ENCODE measurements at places on chromosomes 2 and 18.

DNA sequence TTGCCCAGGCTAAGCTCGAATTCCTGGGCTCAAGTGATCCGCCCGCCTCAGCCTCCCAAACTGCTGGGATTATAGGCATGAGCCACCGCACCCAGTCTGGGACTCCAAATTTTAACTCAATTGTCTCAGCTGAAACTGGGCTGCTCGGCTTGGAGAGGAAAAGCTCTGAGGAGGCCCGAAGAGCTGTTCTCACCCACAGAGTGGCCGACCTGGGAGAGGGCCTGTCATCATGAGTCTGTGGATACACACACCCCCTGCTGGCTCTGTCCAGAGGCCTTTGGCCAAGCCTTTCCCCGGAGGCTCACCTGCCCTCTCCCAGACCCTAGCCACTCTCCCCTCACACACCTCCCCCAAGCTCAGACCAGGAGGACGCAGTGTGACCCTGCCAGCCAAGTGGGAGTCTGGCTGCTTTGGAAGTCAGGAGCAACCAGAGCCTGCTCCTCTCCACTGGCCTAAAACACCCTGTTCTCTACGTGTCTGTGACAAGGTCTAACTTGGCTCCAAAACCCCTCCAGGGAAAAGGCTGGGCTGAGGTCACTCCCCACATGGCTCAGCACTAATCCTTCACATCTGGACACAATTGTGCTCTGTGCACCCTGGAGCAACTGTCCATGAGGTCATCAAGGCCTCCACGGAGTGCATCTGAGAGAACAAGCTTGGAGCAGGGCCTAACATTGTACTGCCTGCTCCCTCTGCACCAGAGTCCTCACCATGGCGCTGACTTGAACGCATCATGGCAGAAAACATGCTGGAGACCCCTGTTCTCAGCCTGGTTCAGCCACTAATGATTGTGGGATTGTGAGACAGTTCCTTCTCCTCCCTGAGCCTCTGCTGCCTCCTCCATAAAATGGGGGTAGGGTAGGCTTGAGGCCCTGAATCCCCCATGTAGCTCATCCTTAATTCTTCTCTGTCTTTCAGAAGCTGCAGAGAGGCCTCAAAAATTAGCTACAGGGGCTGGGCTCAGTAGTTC lies 49.9 kb upstream of the RAB6C start:
- DNase-seq: no peak

DNA sequence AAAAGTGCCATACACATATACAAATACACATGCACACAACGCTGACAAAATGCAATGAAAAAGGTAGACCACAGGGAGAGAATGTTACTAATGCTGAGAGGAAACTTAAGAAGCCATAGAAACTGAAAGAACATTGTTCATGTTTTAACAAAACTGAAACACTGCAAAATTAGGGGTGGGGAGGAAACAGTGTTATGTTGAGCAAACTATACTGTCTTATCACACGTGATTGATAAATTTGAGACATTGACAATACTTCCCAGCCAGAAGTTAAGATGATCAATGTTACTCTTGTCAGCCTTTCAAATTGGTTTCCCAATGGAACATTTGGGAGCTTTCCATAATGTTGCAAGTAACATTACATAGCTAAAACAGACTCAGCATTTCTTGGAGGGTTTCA lies 165.5 kb downstream of the L3MBTL4 start:
- DNase-seq: no peak

DNA sequence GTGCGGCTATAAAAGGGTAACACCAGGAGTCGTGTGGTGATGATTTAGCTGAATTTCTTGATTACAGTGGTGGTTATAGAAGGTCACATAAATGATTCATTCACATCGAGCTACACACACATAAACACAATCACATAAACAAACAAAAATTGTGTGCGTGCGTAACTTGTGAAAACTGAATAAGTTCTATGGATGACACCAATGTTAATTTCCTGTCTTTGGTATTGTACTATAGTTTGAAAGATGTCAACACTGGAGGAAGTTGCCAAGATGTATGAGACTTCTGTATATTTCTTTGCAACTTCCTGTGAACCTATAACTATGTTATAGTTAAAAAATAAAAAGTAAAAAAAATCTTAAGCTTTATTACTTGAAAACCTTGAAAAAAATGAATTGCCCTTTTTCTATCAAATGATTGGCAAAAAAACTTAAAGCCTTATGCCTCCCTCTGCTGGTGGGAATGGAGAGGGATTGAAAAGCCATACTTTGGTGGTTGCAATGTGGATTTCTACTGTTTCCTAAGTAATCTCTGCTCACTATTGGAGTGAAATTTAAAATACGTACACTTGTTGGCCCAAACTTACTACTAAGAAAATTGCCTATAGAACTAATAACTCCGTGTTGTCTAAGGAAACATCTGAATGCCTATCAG lies 227.7 kb downstream of the RPIA start:
- no peak for DNase-seq

- no peak for DNase-seq
These were observed 17.5 kb upstream of the RAB31 start for GRCh38 chr18:9690418-9691188.

DNA sequence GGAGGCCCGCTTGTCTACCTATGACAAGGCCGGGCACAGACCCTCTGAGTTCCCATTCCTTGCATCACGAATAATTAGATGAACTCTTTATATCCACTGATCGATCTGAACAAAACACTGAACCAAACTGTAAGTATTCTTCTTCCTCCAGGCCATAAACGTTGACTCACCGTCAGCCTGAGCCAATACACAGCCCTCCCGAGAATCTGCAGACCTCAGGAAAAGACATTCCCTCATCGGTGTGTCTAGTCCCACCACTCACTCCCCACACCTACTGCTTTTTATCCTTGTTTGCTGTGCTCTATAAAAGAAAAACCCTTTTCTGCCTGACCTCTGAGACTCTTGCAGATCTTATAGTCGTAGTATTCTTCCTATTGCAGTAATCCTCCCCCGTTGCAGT lies 41.0 kb downstream of the TMEM87B start:
- no peak for DNase-seq

- no peak for DNase-seq
These were observed 25.4 kb downstream of the FBLN7 start for GRCh38 chr2:112163541-112163981.

DNA sequence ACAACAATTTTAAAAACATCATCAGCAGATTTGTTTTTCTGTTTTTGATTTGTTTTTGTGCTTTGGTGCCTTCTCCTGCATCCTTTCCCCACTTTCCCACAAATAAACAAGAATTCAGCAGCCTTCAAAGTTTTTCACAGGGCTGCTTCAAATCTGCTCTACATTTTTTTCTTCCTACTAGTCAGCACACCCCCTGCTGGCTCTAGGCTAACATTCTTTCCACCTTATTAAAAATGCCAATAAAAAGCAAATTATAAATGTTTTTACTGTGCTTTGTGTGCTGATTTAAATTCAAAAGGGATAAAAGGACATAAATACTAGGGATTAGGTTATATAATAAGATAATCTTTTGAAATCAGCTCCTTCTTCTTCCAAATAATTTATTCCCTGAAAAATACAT lies 6.2 kb upstream of the CNTNAP5 start:
- DNase-seq: no peak

DNA sequence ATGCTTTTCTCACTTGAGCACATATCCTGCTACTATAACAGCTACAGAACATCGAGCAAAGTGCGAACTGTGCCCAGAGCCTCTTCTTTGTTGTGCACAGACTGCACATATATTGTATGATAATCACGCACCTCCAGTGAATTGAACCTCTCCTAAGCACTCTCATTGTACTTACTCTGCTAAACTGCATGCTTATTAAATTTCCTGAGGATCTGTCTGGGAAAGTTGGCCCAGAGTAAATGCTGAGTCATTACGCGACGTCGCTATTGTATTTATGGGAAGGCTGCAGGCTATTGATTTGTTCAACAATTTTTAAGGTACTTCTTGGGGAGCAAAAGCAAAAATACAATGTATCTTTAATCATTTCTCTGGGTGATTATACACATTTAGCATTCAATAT lies 399.6 kb upstream of the DSEL start:
- no peak for DNase-seq

DNA sequence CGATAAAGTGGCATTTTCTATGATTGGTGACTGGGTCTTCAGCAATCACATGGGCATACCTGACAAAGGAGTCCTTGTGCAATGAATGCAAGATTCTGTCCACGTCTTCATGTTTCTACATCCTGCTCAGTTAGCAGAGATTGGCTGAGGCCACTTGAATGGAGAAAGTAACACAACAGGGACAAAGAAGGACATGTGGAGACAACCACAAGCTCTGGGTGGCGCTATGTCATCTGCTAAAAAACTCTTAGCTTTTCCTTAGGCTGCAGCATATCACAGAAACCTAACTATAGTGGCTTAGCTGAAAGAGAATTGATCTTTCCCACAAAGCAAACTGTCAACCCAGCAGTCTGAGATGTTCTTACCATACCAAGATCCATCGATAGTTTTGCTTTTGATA lies 1109.7 kb downstream of the SOCS6 start:
- no peak for DNase-seq

- no peak for DNase-seq
These were observed 65.6 kb downstream of the EMX1 start for GRCh38 chr2:72982781-72983499.

DNA sequence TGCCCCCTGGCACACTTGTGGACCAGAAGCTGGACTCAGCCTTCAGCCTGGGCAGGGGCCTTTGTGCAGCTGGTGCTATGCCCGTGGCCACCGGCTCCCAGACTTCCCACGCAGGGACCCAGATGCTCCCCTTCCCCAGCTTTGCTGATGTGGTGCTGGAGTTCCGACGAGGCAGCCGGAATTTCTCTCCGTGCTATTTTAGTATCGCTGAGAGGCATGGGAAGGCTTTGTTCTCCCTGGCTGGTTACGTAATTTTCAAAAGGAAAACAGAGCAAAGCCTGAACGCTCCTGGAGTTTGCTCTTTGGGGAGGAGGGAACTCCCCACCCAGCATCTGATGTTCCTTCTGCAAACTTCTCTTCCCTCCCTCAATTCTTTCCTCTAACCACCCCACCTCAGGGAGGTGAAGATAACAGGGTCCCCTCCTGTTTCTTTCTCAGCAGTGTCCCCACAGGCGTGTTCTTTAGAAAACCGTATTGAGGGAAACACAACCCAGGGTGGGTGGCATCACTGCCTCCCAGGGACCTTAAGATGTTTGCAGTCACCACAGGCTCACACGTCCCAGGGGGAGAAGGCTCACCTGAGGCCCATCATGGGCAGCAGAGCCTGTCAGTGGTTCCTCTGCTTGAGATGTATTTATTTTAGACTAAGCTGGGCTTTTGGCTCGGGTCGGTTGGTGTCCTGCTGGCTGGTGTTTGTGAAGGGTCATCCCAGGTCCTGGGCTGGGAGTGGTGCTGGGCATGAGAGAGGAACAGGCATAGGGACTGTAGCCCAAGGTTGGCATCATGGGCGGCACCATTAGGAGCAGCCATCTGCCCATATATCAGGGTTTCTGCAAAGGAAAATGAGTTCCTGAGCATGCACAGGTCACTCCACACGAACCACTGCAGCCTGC lies 95.0 kb downstream of the MAPK4 start:
- no peak for DNase-seq

DNA sequence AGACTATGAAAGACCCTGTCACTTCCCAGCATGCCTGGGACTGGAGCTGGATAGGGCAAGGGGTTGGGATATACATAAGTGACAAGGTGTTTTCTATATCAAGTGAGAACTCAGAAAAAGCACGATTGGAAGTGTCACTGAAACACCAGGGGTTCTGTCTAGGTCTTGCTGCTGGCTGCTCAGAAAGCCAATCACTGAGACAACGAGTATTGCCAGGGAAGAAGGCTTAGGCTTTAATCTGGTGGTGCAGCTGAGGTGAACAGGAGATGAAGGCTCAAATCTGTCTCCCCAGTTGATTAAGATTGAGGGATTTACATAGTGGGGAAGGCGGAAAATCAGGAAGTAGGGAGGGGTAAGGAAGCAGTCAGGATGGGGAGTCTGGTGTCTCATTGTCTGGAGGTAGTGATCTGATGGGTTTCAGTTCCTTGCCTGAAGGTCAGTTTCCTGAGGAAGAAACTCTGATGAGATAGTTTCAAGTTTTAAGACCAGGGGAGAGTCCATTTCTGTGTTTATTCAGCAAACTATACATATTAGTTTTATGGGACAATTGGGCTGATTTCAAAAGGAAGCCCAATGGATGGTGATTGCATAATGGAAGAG lies 3.5 kb upstream of the C2orf74 start:
- no peak for DNase-seq

DNA sequence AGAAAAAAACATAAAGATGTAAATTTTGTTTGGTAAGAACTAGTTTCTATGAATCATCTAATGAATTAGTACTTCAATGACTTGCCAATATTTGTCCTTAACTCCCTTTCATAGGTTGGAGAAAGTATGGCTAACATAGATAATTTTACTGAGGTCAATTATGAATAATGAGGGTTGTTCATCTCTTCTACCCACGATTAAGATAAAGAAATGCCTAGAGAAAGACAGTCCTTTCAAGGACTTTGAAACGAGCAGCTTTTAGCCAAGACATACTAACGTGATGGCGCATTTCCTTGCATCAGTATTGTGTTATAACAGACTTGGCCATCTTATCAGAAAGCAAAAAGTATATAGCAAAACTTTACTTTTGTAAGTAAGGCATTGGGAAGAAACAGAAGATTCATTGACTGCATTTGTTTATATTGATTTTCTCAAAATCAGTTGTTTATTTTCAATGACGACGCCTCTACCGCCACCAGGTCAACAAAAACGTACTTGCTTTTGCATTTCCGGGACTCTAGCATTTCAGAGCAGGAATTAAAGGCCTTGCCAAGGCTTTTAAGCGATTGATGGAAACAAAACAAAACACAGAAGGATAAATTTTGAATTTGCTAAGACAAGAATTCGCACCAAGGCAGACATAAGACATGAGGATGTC lies 961 bp downstream of the RBM43 start:
- DNase-seq: no peak

DNA sequence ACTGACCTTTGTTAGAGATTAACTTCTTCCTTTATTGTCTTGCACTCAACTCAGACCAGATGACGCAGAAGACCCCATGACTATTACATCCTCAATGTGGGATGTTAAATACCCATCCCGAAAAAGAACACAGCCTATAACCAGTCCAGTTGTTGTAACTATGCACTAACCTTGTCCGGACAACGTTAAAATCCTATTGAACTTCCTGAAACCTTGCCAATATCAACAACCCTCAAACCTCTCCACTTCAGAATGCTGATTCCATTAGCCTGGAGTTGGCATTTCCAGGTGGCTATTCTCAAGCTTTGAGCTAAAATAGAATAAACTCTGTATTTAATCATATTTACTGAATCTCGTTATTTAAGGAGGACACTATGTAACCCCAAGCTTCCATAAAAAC lies 13.6 kb downstream of the NMS start:
- DNase-seq: no peak

DNA sequence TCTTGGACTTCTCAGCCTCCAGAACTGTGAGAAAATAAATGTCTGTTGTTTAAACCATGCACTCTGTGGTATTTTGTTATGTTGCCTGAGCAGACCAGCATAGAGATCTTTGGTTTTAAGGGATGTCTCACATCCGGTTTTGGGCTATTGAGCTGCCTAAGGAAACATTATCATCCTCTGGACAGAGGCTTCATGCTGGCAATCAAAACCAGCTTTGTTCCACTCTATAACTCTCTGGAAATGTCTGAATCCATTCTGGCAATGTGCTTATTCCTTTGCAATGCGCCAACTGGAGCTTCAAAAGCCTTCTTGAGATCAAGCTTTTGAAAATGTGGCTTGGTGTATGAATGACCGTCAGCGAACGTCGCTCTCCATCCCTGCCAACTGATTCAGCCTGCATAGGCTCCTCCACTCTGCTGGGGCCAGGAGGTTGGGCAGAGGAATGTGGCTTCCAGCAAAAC lies 183.6 kb upstream of the MGAT5 start:
- DNase-seq: no peak

- DNase-seq: no peak
These were observed 369.0 kb downstream of the CBLN2 start for GRCh38 chr18:72174972-72175649.
